Keratinocyte (primary cell): ENCODE measurements at places on chromosomes 13 and 19.

- no peak for DNase-seq
Measured at GRCh38 chr13:19836472-19836871, 27.0 kb downstream of the ZMYM5 start.

GRCh38 chr13:44422755-44423643 is 49.4 kb downstream of the SERP2 start:
- DNase-seq, result no peak

GRCh38 chr19:35142606-35143230 is 337 bp upstream of the FXYD7 start:
- DNase-seq, result no peak

GRCh38 chr13:69565334-69565733 is 542.3 kb upstream of the ATXN8OS start:
- DNase-seq, result no peak

- no peak for DNase-seq
Measured at GRCh38 chr13:99382428-99383133, 75.4 kb upstream of the GPR183 start.

DNA sequence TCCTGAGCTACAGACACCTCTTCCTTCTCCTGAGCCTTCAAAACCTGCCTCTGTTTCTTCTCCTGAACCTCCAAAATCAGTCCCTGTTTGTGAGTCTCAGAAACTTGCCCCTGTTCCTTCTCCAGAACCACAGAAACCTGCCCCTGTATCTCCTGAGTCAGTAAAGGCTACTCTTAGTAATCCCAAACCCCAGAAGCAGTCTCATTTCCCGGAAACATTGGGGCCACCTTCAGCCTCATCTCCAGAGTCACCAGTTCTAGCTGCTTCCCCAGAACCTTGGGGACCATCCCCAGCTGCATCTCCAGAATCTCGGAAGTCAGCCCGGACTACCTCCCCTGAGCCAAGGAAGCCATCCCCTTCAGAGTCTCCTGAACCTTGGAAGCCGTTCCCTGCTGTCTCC is 10.0 kb downstream of the CHAMP1 start:
- no peak for DNase-seq

DNA sequence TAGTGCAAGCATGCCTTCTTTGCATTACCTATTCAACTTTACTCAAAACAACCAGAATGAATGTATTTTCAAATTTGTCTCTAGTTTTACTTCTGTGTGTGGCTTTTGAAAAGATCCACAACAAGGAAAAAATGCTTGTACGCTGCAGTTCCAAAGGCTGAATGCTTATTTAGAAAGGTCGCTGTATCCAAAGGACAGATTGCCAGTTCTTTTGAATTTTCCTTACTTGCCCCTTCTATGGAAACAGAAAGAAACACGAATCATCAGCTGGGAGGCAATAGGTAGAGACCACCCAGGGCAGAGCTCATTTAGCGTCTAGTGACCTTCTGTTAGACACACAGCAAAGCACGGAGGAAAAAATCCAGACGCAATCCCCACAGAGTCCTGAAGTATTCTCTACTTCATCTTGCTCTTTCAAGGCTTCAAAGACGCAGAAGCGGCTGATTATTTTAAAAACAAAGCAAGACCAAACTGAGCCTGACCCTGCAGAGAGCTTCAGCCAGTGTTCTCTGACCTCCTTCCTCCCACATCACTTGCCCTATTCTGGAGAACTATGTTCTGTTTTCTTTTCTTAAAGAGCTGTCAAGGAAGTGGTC is 674.6 kb upstream of the SGCG start:
- no peak for DNase-seq

DNA sequence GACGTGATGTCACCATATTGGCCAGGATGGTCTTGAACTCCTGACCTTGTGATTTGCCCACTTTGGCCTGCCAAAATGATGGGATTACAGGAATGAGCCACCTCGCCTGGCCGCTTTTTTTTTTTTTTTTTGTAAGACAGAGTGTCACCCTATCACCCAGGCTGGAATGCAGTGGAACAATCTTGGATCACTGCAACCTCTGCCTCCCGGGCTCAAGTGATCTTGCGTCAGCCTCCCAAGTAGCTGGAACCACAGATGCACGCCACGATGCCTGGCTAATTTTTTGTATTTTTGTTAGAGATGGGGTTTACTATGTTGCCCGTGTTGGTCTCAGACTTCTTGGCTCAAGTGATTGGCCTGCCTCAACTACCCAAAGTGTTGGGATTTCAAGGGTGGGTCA is 28.9 kb upstream of the ZNF808 start:
- DNase-seq, result no peak

DNA sequence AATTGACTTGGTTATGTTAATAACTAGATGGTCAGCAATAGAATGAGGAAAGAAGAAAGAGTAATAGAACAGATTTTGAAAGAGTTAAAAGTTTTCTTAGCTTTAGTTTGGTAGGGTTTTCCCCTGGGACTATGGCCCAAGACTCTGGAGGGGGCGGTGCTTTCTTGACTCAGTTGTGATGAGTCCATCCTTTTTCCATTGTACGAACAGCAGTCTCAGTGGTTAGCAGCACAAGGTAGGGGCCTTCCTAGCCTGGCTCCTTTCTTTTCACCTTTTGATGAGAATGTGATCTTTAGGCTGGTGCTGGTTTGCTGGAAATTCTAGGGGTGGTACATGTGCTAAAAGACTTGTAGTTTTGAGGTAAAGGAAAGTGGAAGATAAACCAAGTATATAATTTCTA is 38.8 kb downstream of the ZNF506 start:
- DNase-seq, result no peak

DNA sequence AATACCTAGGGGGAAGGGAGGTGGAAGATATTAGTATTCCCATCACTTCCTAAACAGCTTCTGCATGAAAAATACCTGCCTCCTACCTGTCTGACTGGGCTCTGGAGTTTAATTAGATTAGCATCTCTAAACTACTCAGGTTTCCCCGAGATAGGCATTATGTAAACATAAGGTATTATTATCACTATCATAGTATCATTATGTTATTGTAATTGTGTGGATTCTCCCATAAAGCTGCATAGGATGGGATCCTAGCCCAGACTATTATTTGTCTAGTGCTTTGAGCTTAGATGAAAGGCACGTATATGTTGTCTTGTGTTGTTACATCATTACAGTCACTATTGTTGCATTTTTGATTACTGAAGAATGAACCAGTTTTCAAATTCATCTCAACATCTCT is 115.2 kb upstream of the SOX21 start:
- DNase-seq, result no peak

DNA sequence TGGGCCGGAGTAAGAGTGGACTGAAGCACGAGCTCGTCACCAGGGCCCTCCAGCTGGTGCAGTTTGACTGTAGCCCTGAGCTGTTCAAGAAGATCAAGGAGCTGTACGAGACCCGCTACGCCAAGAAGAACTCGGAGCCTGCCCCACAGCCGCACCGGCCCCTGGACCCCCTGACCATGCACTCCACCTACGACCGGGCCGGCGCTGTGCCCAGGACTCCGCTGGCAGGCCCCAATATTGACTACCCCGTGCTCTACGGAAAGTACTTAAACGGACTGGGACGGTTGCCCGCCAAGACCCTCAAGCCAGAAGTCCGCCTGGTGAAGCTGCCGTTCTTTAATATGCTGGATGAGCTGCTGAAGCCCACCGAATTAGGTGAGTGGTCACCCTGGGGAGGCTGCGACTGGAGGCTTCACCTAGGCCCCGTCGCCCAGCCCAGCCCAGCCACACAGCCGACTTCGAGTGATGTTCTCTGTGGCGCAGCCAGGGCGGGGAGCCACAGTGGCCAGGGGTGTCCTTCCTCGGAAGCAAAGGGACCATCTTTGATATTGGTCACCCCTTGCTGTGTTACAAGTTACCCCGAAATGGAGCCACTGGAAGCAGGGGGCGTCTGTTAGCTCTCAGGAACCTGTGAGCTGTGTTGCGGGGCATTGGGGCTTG is 5.6 kb downstream of the PIAS4 start:
- no peak for DNase-seq

- DNase-seq, result no peak
Measured at GRCh38 chr19:41895745-41896580, 13.0 kb downstream of the ARHGEF1 start.

DNA sequence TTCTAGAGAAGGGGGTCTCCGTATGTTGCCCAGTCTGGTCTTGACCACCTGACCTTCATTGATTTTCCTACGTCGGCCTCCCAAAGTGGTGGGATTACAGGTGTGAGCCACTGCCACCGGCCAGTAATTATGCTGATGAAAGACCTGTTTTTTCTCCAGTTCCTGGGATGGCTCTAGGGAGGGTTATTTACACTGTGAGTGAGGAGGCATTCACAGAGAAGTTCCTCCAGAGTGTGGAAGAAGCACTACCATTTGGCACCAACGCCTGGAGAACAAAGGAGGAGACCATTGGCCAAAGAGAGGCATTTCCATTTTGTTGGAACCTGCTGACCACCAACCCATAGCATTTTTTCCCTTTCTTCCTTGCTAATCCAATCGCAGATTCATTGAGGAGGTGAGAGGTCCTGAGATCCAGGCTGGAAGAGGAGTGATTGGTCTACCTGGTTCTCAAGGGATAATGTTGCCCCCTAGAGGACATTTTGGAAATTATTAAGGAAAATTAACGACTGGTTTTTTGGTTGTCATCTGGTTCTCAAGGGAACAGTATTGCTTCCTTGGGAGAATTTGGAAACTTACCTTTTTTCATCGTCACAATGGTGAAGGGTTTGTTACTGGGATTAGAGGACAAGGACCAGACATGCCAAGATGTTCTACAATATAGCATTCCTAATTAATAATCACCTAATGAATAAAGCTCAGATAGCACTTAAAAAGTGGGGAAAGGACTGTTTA is 5.5 kb upstream of the SAE1 start:
- no peak for DNase-seq

DNA sequence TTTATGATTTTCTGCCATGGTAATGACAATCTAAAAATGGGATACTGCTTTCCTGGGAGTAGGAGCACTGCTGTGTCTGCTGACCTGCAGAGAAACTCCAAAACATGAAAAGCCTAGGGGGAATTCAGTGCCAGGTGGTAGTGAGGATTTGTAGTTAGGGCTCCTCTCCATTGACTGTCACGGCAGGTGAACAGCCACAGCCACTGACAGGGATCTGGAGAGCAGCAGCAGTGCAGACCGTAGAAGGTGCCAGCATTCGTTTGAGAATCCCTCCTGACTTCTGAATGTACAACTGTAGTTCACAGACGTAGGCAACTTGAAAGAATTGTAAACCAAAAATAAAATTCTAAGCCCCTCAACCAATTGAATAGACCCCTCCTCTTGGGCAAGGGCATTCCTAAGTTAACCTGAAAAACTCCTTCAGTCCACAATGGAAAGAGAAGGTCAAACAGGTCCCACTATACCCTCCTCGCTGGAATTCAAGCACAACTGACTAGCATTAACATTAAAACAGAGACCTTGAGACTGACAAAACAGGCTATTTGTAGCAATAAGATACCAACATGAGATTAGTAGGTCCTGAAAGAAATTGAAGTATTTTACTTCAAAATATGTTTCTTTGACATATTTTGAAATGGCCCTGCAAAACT is 1328.8 kb downstream of the OLFM4 start:
- no peak for DNase-seq

DNA sequence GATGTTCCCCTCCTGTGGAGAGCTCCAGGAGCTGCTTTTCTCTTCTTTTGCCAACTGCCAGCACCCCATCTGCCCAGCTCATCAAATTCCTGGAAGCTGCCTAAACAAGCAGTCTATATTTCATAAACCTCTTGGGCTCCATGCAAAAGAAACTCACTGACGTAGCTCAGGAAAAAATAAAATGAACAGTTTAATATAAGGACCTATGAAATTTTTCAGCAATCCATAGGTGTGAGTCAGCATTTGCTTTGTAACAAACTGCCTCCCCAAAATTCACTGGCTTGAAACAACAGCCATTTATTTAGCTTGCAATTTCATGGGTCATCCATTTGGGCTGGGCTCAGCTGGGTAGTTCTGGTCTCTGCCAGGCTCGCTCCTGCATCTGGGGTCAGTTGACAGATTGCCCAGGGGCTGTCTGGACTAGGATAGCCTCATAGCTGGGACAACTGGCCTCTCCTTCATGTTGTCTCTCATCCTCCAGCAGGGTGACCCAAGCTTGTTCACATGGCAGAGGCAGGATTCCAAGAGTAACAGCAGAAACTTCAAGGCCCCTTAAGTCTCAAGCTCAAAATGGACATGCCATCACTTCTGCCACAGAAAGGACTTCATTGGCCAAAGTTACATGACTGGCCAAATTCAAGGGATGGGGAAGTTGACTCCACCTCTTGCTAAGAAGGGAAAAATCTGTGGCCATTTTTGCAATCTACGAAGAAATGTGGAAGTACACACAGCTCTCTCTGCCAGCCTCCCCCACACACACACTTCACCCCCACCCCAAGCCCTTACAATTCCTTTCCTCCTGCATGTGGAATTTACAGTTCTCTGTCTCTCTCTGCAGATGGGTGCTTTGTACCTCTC is 7.9 kb upstream of the PVR start:
- no peak for DNase-seq

GRCh38 chr13:70732611-70733010 is 624.4 kb upstream of the KLHL1 start:
- no peak for DNase-seq

DNA sequence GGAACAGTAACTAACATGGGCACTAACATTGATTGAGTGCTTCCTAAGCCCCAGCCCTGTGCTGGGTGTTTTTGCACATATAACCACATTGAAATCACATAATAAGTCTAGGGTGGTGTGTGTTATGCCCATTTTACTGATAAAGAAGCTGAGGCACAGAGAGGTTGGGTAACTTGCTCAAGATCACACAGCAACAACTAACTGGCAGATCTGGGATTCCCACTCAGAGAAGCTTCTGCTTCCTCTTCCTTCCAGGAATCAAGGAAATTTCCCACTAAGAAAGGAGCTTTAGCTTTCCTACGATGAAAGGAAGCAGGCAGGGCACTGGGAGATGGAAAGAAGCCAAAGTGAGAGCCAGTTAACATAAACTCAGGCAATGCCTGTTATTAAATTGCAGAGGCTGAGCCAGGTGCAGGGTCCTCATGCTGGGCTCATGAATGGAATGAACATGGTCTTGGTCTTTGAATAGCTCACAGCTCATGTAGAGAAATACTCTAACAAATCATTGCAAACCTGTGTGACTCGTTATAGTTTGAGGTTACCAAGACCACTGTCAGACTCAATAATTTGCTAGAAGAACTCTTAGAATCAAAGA is 10.1 kb downstream of the SSC5D start:
- no peak for DNase-seq

- no peak for DNase-seq
Measured at GRCh38 chr19:9700229-9700981, 25.5 kb upstream of the ZNF562 start.

DNA sequence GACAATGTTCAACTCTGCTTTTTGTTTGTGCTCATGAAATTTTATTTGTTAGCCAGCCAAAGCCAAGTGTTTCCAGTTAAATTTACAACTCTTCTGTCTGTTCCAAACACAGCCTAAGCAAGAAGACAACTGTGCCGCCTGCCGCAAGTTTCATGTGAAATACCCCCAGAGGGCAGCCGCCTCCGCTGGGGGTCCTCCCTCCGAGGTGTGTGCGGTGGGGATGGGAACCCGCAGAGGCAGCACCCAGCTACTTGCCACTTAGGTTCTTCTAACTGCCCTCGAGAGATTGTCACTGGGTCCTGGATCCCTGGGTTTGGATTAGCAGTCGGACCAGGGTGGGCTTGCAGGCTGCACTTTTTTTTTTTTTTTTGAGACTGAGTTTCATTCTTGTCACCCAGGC is 28.5 kb downstream of the ATP11A start:
- no peak for DNase-seq
